SHP77 treated with DMSO at 0.1 percent for 48 hours (cell line): ENCODE measurements at places on chromosomes 12 and 14.

DNA sequence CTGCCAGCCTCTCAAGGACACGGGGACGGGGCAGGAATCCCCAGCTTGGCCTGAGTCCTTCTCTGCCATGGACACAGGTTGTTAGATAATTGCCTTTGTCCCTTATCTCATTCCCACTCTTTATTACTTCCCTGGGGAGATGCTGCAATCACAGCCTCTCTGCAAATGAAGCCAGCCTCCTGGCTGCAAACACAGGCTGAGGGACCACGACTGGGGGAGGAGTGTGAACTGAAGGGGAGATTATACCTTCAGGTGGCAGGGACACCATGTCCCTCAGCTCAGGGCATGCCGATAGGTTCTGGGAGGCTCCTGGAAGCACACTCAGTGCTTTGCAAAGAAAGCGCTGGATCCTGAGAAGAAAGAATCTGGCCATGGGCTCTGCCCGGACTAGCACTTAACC is 16.1 kb upstream of the CHGA start:
- no peak for DNase-seq

GRCh38 chr12:77116277-77116676 is 50.9 kb upstream of the E2F7 start:
- DNase-seq, result no peak

- DNase-seq, result no peak
Measured at GRCh38 chr12:80411787-80412186, 32.2 kb upstream of the PTPRQ start.

- DNase-seq, result no peak
Measured at GRCh38 chr14:71597287-71597920, 334.8 kb upstream of the RGS6 start.

- no peak for DNase-seq
Measured at GRCh38 chr12:31645924-31646323, 13.6 kb upstream of the ETFBKMT start.

- DNase-seq, result no peak
Measured at GRCh38 chr14:54730156-54730961, 163.4 kb downstream of the SAMD4A start.

GRCh38 chr14:33068626-33069025 is 129.9 kb downstream of the NPAS3 start:
- DNase-seq, result no peak

DNA sequence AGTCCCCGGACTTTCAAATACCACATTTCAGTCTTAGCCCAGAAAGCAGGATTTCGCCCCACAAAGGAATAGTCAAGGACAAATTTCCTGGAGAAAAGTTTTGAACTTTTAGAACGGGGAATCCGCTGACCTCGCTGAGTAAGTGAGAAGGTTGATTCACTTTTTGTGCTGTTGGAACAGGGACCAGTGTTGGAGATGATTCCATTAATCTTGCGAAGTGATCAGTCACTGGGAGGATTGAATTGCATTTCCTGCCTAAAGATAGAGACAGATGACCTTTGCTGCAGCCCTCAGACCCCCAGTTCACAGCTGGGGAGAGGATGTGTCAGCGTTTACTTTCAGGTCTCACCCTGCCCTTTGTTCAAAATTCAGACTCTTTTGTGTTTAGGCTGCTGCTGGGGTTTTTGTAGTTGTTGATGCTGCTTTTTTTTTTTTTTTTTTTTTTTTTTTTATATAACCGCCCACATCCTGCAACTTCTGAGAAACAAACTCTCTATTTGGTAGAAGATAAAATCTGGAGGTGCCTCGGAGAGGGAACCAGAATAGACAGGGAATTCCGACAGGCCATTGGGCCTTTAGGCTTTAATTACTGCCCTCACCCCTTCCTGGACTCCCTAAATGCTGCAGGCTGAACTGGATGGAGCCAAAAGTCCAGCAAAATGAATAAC is 9.8 kb upstream of the KDM2B start:
- DNase-seq, result no peak

DNA sequence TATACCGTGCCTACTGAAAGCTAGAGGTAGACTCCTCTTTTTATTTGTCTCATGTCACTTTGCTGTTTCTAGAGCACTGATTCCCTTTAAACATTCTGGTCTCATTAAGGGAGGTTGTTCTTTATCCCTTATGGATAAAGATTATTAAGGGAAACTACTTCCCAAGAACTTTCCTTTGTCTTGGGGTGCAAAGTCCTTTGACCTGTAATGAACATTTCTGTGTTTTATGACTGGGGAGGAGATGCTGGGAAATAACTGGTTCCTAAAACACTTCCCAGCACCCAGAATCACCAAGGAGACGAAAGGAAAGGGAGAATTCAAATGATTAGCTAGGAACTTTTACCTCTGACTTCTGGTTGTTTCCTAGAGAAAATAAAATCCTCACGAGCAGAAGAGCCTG is 63.2 kb upstream of the ACTN1 start:
- DNase-seq, result no peak

DNA sequence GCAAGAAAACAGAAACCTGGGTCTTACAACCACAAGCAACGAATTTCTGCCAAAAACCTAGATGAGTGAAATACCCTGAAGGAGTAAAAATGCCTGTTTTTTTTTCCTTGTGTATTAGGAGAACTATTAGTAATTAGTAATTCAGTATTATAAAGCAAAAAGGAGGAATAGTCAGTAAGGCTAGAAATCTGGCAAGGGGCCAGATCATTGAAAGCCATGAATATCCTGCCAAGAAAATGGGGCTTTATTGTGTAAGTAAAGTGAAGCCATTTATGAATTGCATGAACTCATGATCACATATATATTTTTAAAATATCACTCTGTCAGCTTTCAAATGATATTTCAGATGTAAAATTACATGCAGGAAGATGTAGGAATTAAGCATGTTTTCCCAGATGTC is 57.9 kb downstream of the TXNDC16 start:
- no peak for DNase-seq

- no peak for DNase-seq
Measured at GRCh38 chr12:113361574-113362370, 3.4 kb downstream of the PLBD2 start.

DNA sequence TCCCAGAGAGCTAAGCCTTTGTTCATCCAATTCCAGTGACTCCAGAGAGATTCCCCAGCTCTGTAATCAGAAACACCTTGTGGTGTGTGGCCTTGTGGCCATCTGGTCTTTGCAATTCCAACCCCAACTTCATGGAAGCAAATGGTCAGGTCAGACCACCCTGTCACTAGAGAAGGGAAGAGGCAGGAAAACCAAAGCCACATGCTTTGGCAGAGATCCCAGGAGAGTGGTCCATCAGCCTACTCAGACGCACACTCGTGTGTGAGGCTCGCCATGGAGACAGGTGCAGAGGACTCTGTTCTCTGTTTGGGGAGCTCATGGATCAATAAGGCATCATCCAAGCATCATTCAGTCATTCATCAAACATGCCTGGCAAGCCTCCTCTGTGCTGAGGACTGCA is 46.2 kb upstream of the TUNAR start:
- DNase-seq, result no peak

DNA sequence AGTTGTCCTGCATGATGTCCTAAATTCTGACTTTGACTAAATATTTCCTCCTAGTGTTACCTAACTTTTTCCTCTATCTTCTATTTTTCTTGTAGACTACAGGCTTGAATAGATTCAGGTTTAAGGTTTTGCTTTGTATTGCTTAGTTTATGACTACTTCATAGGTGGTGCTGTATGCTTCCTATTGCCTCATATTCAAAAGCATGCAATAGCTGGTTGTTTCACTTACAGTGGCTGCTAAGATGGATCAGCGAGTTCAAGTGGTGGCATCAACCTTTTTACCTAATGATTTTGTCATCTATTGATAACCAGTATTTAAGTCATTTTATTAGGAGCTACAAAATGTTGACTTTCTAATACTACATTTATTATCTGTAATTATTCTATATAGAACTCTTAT is 36.3 kb upstream of the BICD1 start:
- no peak for DNase-seq

GRCh38 chr12:105967038-105967776 is 171.5 kb downstream of the NUAK1 start:
- no peak for DNase-seq

GRCh38 chr12:76410371-76410770 is 62.2 kb upstream of the BBS10 start:
- no peak for DNase-seq

GRCh38 chr14:28012629-28013415 is 753.8 kb upstream of the FOXG1 start:
- DNase-seq, result no peak

DNA sequence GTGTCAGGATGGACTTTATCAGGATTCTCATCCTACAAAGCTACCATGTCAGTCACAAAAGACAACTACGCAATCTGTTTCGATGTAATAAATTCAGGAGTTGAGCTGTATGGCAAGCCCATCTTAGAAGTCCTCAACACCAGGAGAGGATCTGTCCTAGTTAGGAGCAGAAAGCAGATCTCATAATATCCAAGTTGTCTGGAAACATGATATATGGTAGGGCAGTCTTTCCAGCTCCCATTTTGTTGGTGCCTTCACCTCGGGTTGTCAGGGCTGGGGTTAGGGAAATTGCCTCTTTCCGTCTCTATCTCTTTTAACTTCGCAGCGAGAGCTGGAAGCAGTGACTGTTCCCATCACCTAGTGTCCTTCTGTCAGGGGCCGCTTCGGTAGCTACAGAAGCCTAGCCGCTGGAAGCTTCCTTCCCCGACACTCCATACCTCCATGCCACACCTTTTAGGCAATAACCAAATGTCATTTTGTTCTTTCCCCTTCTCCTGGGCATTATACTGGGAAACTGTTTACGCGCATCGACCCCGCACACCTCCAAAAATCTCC is 1.4 kb downstream of the NIN start:
- no peak for DNase-seq

DNA sequence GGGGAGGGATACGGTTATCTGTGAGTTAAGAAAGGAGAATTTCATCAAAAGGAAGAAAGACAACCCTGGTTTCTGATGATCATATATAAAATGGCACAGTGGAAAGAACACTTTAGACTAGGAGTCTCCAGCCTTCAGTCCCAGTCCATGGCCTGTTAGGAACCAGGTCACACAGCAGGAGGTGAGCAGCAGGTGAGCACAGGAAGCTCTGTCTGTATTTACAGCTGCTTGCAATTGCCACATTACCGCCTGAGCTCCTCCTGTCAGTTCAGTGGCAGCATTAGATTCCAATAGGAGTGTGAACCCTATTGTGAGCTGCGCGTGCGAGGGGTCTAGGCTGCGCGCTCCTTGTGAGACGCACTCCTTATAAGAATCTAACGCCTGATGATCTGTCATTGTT is 137.9 kb downstream of the BTG1 start:
- no peak for DNase-seq

GRCh38 chr12:64178122-64178521 is 44.0 kb downstream of the KICS2 start:
- no peak for DNase-seq

GRCh38 chr12:120873226-120873625 is 30.9 kb downstream of the SPPL3 start:
- DNase-seq, result no peak

- no peak for DNase-seq
Measured at GRCh38 chr12:78721906-78722305, 142.7 kb upstream of the SYT1 start.

DNA sequence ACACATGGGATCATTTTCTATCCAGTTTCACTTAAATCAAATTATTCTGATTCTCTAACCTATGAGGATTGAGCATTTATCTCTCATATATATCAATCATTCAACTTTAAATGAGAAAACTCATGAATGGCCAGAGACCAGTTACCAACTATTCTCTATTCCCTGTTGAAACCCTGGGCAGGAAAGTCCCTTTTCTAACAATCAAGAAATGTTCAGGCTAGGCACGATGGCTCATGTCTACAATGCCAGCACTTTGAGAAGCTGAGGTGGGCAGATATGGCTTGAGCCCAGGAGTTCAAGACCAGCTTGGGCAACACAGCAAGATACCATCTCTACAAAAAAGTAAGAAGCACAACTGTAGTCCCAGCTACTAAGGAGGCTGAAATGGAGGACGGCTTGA is 18.0 kb downstream of the FMNL3 start:
- DNase-seq, result no peak

GRCh38 chr12:65761301-65761700 is 63.0 kb upstream of the HMGA2 start:
- no peak for DNase-seq

DNA sequence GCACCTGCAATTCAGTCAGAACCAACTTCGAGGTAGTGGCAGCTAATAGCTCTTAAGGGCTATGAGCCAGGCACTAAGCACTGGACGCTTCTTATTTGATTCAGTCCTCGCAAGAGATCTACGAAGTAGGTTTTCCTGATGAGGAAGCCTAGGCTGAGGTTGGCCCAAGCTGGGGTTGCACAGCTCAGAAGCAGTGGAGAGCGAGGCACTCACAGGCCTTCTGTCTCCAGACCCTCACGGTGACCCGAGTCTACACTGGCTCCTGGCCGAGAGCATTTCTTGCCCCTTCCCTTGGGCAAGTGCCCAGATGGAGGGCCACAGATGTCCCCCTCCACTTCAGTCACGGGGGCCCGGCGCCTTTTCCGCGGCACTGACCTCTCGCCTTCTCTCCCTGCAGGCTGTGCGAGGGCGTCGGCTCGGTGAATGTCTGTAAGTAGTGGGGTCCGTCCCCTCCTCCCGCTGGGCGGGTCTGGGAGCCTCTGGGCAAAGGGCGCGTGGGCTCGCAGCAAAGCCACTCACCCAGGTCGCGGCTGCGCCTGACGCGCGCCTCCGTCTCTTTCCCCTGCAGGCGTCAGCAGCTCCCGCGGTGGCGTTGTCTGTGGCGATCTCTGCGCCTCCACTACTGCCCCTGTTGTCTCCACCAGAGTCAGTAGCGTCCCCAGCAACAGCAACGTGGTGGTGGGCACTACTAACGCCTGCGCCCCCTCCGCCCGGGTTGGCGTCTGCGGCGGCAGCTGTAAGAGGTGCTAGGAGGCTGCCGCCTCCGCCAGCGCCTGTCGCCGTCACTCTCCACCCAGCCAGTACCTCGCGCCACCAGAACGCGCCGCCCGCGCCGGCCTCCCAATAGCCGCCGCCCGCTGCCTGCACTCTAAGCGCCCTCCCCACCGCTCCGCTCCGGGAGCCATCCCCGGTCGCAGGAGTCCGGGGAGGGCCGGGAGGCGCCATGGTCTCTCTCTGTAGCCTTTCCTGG is 13.1 kb downstream of the KRT83 start:
- DNase-seq, result peak; percentile 20

DNA sequence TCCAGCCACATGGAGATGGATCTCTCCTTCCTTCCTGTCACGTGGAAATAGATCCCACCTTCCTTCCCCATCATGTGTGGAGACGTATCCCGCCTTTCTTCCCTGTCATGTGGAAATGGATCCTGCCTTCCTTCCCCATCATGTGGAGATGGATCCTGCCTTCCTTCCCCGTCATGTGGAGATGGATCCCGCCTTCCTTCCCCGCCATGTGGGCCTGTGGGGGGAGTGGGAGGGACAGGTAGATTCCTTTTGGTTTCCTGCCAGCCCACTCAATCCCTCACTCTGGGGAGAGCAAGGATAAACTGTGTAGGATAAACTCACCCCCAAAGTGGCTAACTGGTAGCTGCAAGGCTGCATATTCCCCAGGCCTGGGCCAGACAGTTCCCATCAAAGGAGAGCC is 31.7 kb upstream of the TDRD9 start:
- no peak for DNase-seq
